ENCODE measurements at places on chromosomes 3 and 15.

DNA sequence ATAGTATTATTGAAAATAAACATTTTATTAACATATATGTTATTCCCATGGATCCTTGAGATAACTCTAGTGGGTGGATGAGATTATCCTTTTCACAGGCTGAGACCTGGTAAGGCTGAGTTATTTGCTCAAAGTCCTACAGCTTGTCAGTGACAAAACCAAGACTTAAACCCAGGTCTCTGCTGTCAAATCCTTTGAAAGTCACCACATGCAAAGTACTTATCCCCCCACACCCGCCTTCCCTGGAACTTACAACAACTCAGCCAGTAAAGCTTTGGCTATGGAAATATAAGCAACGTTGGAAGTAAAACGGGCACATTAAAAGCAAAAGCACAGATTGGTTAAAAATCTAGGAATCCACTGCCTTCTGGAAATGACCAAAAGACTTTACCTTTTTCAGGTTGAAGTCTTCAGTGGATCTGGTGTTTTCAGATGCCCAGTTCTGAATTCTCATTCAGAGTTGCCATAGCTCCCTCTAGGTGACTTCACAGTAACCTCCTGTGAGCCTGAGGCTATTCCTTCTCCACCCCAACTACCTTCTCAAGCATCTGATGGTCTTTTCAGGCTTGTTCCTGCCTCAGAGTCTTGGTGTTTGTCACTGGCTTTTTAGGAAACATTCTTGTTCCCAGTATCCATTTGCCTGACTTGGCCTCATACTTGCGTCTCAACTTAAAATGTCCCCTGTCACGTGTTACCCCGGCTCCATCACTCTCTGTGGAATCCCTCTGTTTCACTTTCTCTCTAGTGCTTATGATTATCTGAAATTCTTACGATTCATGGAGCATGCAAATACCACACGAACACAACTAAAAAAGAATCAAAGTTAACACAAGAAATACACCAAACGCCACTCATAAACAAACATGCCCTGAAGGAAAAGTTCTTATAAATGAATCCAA lies 131.2 kb downstream of the MAGI1 start:
- DNase-seq = no peak

GRCh38 chr15:71332431-71333004 lies 217.2 kb downstream of the THSD4 start:
- DNase-seq = no peak

DNA sequence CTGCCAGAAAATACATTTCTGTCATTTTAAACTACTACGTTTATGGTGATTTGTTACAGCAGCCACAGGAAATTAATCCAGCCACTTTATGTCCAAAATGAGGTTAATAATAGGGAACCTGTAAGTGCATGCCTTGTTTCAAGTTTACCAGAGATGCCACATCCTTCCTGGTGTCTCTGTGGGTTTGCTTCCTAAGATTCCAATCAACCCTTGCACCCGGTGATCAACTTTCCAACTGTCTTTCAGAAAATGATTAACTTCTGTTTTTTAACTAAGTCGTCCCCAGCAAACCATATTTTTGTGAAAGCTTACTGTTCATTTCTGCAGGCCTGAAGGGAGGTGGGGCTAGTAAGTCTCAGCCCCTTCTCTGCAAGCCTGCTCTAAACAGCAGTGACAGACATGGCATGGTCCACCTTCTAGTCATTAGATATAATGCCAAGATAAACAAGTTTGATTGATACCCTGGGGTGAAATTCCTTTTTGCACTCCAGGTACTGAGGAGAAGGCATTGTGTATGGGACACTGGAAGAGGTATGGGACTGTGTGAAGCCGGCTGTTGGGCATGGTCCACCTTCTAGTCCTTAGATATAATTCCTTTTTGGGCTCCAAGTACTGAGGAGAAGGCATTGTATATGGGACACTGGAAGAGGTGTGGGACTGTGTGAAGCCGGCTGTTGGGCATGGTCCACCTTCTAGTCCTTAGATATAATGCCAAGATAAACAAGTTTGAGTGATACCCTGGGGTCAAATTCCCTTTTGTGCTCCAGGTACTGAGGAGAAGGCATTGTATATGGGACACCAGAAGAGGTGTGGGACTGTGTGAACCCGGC lies 11.1 kb upstream of the TMC3 start:
- DNase-seq = no peak

- no peak for DNase-seq
Measured at GRCh38 chr15:33526532-33526931, 215.8 kb downstream of the RYR3 start.

- DNase-seq = no peak
Measured at GRCh38 chr3:132273036-132273435, 44.2 kb upstream of the ACP3 start.

GRCh38 chr3:4496087-4496452 lies 2.9 kb downstream of the ITPR1 start:
- no peak for DNase-seq

GRCh38 chr15:82950746-82951370 lies 1.7 kb downstream of the HOMER2 start:
- no peak for DNase-seq

- no peak for DNase-seq
Measured at GRCh38 chr15:67685008-67685599, 140.2 kb upstream of the SKOR1 start.

DNA sequence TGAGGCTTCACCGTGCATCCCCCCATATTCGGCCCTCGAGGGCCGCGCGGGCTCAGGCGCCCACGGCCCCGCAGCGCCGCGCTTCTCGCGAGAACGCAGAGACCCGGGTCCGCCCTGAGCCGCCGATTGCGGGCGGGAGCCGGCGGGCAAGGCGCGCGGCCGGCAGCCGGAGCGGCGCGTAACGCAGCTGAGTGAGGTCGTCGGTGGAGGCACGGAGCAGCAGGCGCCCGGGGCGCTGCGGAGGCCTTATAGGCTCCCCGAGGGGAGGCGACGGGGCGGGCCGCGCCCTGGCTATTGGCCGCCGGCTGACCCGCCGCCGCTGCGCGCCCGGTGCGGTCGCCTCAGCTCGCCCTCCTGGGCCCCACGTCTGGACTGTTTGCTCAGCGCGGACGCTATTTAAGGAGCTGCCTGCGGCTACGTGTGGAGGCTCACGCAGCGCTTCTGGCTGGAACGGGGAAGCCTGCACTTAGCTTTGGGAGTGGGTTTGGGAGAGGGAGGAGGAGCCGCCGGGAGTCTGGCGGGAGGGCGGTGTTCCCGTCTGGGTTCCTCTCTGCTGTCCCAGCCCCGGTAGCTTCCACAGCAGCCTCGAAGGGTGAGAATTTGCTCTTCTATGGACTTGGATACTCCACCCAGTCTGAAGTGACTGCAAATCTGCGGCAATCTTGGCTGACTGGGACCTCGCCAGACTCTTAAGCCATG lies at the start of gene PLOD2:
PLOD2 (minus strand) TSS at position 221 of the 699 bp plus-strand sequence; CDS start at position 26, 195 bp downstream.
- DNase-seq = peak; percentile 10

DNA sequence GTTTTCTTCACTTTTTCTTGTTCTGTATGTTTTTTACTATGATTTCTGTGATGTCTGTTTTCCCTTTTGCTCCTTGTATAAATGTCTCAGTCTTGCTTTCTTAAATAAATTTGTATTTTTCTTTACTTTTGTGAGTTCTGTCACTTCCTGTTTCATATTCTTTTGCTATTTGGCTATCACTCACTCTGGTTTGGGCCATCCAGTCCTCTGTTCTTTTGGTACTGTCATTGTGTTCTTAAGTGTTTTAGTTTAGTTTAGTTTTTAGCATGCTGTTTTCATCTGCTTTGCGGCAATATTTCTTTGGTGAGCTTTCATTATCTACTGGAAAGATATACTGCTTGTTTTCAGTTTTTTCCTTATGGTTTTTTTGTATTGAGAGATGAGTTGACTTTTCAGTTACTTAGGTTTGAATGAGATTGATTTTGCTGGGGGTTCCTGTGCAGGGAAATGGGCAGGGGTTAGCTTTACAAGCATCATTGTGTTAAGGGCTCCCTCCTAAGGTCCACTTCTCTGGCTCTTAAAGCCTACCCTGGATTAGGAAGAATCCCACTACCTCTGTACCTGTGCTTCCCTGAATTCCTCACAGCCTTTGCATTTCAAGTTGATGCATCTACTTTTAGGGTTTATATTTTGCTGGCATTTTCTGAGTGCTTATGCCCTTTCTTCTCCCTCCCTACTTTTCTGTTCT lies 35.1 kb downstream of the PDCD6IP start:
- DNase-seq = no peak
